ENCODE measurements at places on chromosomes 12 and 14.

DNA sequence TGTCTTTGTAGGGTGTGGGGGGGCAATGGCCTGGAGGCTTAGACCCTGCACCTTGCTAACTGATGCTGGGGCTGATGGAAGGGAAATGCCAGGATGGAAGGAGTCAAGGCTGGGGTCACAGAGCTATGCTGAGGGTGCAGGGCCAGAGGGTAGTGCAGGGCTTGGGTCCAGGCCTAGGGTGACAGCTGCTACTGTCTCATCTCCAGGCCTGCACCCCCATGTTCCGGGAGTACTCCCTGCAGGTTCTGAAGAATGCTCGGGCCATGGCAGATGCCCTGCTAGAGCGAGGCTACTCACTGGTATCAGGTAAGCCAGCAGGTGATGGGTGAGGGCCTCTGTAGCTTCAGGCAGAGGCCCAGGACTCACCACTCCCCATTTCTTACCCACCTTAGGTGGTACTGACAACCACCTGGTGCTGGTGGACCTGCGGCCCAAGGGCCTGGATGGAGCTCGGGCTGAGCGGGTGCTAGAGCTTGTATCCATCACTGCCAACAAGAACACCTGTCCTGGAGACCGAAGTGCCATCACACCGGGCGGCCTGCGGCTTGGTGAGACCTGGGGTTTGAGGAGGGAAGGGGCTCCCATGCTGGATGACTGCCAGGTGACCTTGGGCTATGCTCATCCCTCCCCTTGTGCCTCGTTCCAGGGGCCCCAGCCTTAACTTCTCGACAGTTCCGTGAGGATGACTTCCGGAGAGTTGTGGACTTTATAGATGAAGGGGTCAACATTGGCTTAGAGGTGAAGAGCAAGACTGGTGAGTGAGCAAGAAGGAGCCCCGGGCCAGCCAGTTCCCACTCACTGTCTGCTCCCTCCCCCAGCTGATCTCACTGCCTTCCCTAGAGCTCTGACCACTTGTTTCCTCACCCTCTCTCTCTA, 4.1 kb downstream of the SHMT2 start:
- peaks cover 11% of the 10 kb centered on the region for H3K36me3 ChIP-seq
- H3K4me1 ChIP-seq: peaks cover 45% of the 10 kb centered on the region

- peak overlapping the region; percentile 60 for H3K27ac ChIP-seq
- H3K4me1 ChIP-seq: peaks cover 80% of the 10 kb centered on the region
- no peak overlapping the region for H3K4me3 ChIP-seq
- peaks cover 10% of the 10 kb centered on the region for H3K36me3 ChIP-seq
- H3K27me3 ChIP-seq: no peaks in the 10 kb centered on the region
- DNase-seq: no peak
Observed at GRCh38 chr12:4282892-4283511, 9.4 kb downstream of the CCND2 start.

DNA sequence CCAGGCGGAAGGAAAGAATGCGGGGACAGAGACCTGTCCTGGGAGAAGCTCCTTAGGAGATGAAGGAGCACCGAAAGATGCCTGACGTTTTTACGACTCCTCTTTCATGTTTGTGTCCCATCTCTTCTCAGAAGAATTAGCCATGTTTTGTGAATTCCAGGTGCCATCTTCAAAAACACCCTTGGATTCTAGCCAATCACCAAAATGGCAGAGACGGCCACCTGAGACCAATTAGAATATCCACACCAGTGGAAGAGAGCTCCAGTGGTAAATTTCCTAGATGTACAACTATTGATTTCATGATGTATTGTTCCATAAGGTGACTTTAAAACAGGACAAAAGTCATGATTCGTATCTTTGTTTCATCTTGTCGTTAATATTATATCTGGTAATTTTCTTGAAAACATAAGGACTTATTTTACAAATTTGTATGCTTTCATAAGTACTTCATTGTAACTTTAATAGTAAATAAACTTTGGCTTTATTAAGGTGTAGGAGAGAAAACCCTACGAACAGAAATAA, 62.3 kb upstream of the NUDT4 start:
- H3K4me1 ChIP-seq: peaks cover 3% of the 10 kb centered on the region
- H3K36me3 ChIP-seq: no peaks in the 10 kb centered on the region
- peaks cover 7% of the 10 kb centered on the region for H3K27me3 ChIP-seq
- no peak for DNase-seq

GRCh38 chr14:28766469-28766955, at the start of gene FOXG1:
Gene FOXG1, plus strand, starts transcription at chr14:28766787. Its CDS starts 493 bp downstream, at chr14:28767280.
- peaks cover 42% of the 10 kb centered on the region for H3K27me3 ChIP-seq
- peak within 1 kb of the TSS; percentile 53 for H3K4me3 ChIP-seq
- DNase-seq: no peak
- H3K4me1 ChIP-seq: peaks cover 5% of the 10 kb centered on the region

- H3K27ac ChIP-seq: peak overlapping the region; percentile 79
- H3K4me1 ChIP-seq: peaks cover 8% of the 10 kb centered on the region
- H3K36me3 ChIP-seq: no peaks in the 10 kb centered on the region
- H3K4me3 ChIP-seq: peak overlapping the region; percentile 70
- DNase-seq: no peak
- no peaks in the 10 kb centered on the region for H3K27me3 ChIP-seq
Observed at GRCh38 chr12:121391619-121392324, 8.1 kb upstream of the RNF34 start.

DNA sequence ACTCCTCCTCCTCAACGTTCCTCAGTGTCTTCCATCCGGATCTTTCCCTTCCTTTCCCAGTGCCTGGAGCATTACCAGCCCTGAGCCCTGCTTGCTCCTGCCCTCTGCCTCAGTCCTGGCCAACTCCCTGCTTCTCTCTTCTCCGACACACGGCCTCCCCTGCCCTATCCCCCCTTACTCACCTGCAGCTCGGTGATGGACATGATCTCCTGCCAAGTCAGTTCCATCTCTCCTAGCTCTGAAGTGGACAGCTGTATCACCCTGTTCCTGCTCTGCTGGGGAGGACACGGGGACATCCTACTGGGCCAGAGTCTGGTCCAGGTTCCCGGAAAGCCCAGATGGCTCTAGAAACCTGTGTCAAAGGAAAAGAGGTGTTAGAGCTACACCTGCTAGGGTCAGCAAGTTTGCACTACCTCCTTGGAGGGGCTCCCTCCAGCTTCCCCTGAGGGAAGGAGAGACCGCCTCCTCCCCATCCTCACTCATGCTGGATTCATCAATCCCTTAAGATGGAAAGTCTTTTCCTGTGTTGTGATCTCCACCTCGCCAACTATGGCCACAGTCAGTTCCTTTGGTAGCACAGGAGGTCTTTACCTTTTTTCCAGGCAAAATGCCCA, 5.8 kb downstream of the NFE2 start:
- peaks cover 4% of the 10 kb centered on the region for H3K36me3 ChIP-seq
- peaks cover 25% of the 10 kb centered on the region for H3K27me3 ChIP-seq
- no peak for DNase-seq
- H3K27ac ChIP-seq: no peak overlapping the region

DNA sequence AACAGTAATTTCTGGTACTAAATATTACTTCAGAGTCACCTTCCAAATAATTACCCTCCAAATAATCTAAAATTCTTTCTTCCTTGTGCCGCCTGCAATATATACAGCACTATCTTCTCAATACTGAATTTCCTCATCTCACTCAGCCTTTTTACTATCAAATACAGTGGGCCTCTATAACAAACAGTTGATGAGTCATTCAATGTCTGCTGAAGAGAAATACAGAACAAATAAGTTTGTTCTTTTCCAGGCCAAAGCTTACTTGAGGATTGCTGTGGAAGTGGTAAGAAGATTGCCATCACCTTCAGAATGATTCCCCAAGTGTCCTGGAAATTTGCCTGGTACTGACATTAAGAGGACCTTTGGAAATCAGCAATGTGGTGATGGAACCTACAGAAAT, 218.2 kb upstream of the ARHGAP5 start:
- no peaks in the 10 kb centered on the region for H3K27me3 ChIP-seq
- H3K36me3 ChIP-seq: peaks cover 5% of the 10 kb centered on the region
- no peak for DNase-seq
- no peak overlapping the region for H3K4me3 ChIP-seq

DNA sequence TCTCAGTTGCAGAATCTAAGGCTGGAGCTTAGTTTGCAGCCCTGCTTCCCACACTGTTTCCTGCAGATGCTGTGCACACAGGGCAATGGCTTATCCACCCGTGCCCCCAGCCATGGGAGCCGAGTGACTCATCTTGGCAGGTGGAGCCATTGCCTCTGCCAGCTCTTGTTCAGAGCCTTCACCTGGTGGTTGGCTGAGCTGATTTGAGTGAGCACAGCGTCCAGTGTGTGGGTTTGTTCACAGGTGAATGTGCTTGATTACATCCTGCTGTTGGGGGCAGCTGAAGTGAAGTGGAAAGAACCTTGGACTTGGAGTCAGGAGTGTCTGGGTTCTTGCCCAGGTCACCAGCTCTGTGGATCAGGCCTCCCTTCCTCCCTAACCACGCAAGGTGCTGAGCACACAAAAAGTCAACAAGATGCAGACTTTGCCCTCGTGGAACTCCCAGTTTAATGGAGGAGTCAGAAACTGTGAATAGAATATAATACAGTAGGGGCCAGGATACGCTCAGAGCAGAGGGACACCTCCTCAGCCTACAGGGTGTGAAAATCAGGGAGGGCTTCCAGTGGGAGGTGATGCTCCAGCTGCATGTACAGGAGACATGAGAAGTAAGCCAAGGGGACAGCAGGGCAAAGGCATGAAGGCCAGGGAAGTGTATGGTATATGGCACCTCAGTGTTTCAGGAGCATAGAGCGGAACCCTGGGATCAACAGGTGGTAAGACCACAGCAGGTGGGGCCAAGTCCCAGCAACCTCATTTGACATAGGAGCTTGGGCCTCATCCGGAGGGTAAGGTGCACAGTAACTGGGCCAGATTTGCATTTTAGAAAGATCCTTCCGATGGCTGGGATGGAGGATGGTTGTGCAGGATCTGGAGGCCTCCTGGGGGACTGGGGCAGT, 22.8 kb downstream of the JDP2 start:
- no peak overlapping the region for H3K4me3 ChIP-seq
- no peak overlapping the region for H3K27ac ChIP-seq
- H3K4me1 ChIP-seq: peaks cover 8% of the 10 kb centered on the region
- H3K27me3 ChIP-seq: peaks cover 41% of the 10 kb centered on the region
- H3K36me3 ChIP-seq: peaks cover 8% of the 10 kb centered on the region

- no peak overlapping the region for H3K27ac ChIP-seq
- H3K4me1 ChIP-seq: no peaks in the 10 kb centered on the region
- H3K36me3 ChIP-seq: no peaks in the 10 kb centered on the region
- no peaks in the 10 kb centered on the region for H3K27me3 ChIP-seq
Observed at GRCh38 chr12:95181103-95181502, 36.2 kb downstream of the FGD6 start.

- no peak for DNase-seq
- H3K4me3 ChIP-seq: no peak overlapping the region
- H3K36me3 ChIP-seq: no peaks in the 10 kb centered on the region
- H3K4me1 ChIP-seq: no peaks in the 10 kb centered on the region
Observed at GRCh38 chr14:22188318-22188717, 400.7 kb downstream of the DAD1 start.

GRCh38 chr12:18422871-18423270, 161.6 kb downstream of the PIK3C2G start:
- H3K27me3 ChIP-seq: no peaks in the 10 kb centered on the region
- H3K4me3 ChIP-seq: no peak overlapping the region
- H3K27ac ChIP-seq: no peak overlapping the region
- H3K4me1 ChIP-seq: no peaks in the 10 kb centered on the region
- no peak for DNase-seq
- no peaks in the 10 kb centered on the region for H3K36me3 ChIP-seq

DNA sequence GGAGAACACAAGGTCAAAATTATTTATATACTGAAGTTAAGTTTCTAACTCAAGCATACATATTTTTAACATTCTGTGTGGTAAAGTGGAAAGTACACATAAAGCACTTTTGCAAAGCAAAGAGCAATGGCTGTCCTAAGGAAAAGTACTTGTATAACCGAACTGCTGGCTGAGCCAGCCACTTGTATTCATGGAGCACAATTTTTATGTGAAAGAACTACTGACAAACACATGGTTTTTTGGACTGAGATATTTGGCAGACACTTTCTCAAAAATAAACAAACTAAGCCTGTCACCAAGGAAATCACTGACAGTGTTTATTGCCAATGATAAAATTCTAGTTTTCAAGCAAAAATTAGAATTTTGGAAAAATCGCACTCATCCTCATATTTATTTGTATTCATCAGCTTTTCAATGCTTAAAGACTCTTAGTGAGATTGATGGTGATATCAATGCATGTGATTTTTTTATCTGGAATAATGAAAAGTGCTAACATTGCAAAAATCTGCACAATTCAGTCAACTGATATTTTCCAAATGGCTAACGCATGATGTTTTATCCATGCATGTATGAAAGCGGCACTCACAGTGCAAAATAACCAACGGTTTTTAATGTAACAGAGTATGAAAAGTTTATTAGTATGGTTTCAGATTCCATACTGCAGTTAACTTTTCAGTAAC, 125.3 kb downstream of the IPO8 start:
- no peaks in the 10 kb centered on the region for H3K4me1 ChIP-seq
- no peak for DNase-seq
- H3K4me3 ChIP-seq: no peak overlapping the region
- H3K27ac ChIP-seq: no peak overlapping the region
- H3K27me3 ChIP-seq: peaks cover 16% of the 10 kb centered on the region
- H3K36me3 ChIP-seq: no peaks in the 10 kb centered on the region

DNA sequence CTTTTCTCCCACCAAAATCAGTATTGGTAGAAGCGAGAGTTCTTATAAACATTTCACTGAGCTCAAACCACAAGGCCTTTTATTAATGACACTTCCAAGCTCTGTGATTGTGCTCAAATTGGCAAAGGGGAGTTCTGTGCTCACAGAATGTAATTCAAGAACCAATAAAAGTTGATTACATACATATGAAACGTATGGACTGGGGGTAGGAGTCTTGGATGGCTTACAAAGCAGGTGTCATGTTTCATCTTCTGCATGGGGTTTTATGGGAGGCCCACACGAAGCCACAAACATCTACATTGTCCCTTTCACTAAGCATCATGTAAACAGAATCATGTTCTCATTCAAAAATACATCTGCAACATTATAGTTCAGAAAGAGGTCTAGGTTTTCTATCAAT, 828.3 kb downstream of the VRK1 start:
- H3K27me3 ChIP-seq: no peaks in the 10 kb centered on the region
- H3K4me1 ChIP-seq: peaks cover 16% of the 10 kb centered on the region
- H3K4me3 ChIP-seq: no peak overlapping the region
- DNase-seq: no peak

- H3K4me1 ChIP-seq: peaks cover 5% of the 10 kb centered on the region
- no peaks in the 10 kb centered on the region for H3K27me3 ChIP-seq
- H3K36me3 ChIP-seq: peaks cover 7% of the 10 kb centered on the region
- no peak overlapping the region for H3K27ac ChIP-seq
- no peak overlapping the region for H3K4me3 ChIP-seq
Observed at GRCh38 chr14:52776816-52777215, 14.6 kb downstream of the GNPNAT1 start.

GRCh38 chr14:77245820-77246219, 25.2 kb downstream of the NGB start:
- H3K36me3 ChIP-seq: peaks cover 2% of the 10 kb centered on the region
- H3K4me3 ChIP-seq: no peak overlapping the region
- H3K27me3 ChIP-seq: peaks cover 7% of the 10 kb centered on the region
- no peaks in the 10 kb centered on the region for H3K4me1 ChIP-seq
- H3K27ac ChIP-seq: no peak overlapping the region

GRCh38 chr14:103100281-103101121, 6.0 kb downstream of the EXOC3L4 start:
- H3K27me3 ChIP-seq: peaks cover 53% of the 10 kb centered on the region
- H3K4me1 ChIP-seq: peaks cover 11% of the 10 kb centered on the region
- H3K4me3 ChIP-seq: no peak overlapping the region
- no peak for DNase-seq
- no peak overlapping the region for H3K27ac ChIP-seq

GRCh38 chr14:70338550-70338949, 20.9 kb downstream of the COX16 start:
- peaks cover 4% of the 10 kb centered on the region for H3K36me3 ChIP-seq
- H3K27ac ChIP-seq: no peak overlapping the region
- H3K27me3 ChIP-seq: no peaks in the 10 kb centered on the region
- H3K4me3 ChIP-seq: no peak overlapping the region
- no peaks in the 10 kb centered on the region for H3K4me1 ChIP-seq

Measured in T-helper 17 cell (primary cell).